ENCODE measurements at places on chromosomes 11 and 22. TPM values are rescaled to one million over a fixed set of nuclear protein-coding genes. Genes with fewer than 3 reads are reported as not detected.

Gene ZC3H12C
- total RNA-seq, result 5.7 TPM

Gene TMPRSS6
- 2.3 TPM for total RNA-seq

Gene IL17RA
- 23.6 TPM for total RNA-seq

Gene MYBPC3
- total RNA-seq, result not detected

Gene MEI1
- 22.3 TPM for total RNA-seq

Gene ST13
- total RNA-seq, result 192 TPM

Gene ADAMTS15
- total RNA-seq, result not detected

Gene EHBP1L1
- 168 TPM for total RNA-seq

Gene DNHD1
- 18.2 TPM for total RNA-seq

Gene SLC22A25
- total RNA-seq, result not detected

Gene CD6
- 411 TPM for total RNA-seq

Gene DERL3
- 18.8 TPM for total RNA-seq

Gene SEC14L6
- not detected for total RNA-seq

Gene ACTN3
- total RNA-seq, result not detected

Gene MFNG
- total RNA-seq, result 214 TPM

- no peak for DNase-seq
These were observed 14.2 kb downstream of the LMO1 start for GRCh38 chr11:8249482-8249881.

- no peak for DNase-seq
These were observed 26.1 kb downstream of the BDNF start for GRCh38 chr11:27673979-27674663.

DNA sequence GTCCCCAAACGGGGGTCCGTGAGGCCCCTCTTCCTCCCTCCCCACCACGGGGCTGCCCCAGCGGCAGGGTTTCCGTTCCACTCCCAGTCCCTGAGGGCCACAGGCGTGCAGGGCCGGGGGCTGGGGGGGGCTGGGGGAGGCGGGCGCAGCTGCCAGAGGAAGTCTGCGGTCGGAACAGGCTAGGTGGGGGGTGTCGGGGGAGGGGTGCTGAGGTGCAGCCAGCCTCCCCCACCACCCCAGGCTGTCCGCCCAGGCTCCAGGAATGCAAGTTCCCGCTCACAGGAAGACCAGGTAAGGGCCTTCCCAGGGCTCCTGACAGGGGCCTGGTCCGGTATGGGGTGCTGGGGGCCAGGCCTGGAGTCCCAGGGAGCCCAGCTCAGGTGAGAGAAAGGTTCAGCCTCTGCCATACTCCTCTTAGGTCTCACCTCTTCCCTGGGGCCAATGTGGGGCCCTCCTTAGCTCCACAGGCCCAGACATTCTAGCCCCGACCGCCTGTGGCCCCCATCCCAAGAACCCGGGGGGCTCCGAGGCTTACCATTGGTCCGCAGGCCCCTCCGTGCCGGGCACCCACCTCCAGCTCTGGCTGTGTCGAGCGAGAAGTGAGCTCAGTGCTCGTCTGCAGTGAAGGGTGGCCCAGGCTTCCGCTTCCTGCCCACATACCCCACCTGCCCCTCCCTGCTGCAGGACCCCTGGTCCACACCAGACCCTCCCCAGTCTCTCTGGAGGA is at the start of gene PTPRCAP:
PTPRCAP (minus strand) TSS at position 601 of the 727 bp plus-strand sequence; CDS start at position 538, 63 bp downstream.
- DNase-seq, result peak; percentile 70

- DNase-seq, result peak; percentile 6
These were observed 60.7 kb downstream of the TTC17 start for GRCh38 chr11:43419460-43419859.

- DNase-seq, result no peak
These were observed 20.9 kb upstream of the P4HA3 start for GRCh38 chr11:74332291-74332690.

GRCh38 chr11:65305501-65306268 is 9.0 kb upstream of the CDC42EP2 start:
- no peak for DNase-seq

- no peak for DNase-seq
These were observed 202.9 kb downstream of the GRIK4 start for GRCh38 chr11:120714438-120714837.

GRCh38 chr22:22022255-22022840 is 39.8 kb upstream of the TOP3B start:
- no peak for DNase-seq

DNA sequence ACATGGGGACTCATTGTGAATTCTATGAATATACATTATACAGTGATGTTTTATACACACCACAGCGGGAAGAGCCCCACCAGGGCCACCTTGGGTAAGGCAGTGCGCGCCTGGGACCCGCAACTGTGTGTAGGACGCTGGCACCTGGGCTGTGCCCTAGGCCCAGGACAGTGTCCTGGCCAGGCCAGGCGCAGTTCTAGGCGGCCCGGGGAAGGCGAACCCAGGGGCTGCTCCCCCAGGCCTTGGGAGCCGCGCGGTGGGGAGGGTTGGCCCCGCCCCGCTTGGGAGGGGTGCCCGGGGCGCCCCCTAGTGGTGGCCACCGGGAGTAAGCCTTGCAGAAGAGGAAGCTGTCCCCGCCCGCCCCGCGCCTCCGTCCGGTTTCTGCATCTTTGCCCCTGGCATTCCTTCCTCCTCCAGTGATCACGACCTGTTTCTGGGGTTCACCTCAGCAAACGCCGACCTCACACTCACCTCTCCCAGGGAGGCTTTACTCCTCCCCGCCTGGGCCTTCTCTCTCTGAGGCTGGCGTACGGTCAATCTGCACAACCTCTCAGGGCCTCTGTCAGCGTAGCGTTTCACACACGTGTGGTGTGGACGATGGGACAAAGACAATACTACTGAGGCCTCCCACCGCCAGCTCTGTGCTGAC is 9.5 kb upstream of the EHD1 start:
- peak; percentile 81 for DNase-seq

DNA sequence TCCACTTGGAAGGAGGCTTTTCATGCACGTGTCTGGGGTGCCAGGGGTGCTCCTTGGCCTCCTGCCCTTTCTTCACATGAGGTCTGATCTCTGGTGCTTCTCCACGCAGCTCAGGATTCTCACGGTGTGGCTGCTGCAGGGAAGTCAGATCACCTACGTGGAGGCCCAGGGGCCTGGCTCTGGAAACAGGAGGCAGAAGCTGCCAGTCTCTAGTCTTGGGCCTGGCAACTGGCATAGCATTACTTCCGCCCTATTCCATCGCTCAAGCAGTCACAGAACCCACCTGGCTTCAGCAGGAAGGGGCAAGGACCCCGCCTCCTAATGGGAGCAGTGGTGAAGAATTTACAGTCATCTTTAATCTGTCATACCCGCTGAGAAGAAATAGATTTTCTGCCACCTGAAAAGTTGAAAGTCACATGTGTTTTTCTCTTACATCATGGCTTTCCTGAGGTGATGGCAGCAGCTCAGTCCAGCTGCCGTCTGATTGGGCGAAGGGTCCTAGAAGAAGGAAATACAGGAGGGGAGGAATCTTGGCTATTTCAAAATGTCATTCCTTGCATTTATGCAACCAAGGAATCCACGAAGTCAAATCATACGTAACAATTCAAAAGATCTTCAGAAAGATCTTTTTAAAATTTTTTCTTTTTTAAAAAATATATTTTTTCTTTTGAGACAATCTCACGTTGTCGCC is 50.1 kb upstream of the DKK3 start:
- DNase-seq, result no peak

DNA sequence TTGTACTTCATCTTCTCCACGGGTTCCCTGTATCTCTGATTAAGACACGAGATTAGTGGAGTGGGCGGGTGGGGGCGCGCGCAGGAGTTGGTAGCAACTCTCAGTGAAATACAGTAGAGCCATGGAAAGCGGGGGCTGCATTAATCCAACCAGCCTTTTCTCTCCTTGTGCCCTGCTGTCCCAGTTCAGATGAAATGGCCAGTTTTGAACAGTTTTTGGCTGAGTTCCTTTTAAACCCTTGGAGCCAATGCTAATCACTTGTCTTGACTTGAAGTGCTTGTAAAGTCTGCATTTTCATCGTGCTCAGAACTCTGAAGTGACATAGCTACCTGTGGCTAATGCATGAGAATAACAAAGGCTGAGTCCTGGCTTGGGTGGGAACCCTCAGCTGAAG is 734 bp upstream of the TMEM123 start:
- no peak for DNase-seq

DNA sequence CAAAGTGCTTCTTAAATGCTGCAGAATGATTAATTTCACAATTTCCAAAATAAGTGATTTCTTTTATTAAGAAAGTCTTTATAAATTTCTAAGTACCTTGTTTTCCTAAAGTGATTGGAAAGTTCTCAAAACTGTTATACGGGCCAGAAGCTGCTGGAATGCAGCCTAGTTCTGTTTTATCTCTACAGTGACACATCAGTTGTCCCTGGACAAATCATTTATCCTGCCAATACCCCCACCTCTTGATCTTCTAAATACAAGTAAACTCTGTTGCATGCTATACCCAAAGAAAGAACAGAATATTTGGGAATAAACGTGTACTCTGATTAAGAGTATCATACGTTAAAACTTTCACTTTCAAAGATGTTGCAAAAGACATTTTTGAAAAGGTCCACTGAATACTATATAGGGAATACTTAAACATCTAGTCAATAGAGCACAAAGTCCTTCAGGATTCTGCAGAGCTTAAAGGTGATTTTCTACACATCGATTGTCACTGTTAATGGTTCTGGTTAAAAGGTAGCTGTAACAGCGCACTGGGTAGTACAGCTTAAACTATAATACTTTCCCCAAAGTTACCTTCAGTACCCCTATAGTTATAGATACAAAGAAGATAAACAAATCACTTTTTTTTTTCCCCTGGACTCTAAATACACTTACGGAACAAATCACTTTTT is 92.1 kb upstream of the APOA1 start:
- DNase-seq, result no peak

- no peak for DNase-seq
These were observed 93.5 kb downstream of the ME3 start for GRCh38 chr11:86578727-86579405.

- DNase-seq, result no peak
These were observed 661 bp upstream of the OLFML1 start for GRCh38 chr11:7484645-7485044.

DNA sequence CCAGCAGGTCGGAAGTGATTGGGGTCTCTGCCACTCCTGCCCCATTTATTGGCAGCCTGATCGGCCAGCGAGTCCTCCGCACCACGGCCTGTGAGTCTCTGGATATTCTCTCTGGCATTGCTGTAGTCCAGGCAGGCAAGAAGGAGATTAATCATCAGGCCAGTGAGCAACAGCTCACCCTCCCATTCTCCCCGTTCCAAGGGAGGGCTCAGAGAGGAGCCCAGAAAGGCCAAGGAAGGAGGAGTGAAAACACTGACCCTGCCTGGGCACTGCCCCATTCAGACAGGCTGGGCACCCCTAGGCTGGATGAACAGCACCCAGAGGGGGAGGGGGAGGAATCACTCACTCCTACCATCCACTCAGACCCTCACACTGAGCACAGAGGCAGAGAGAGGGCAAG is 3.1 kb downstream of the SAA2 start:
- DNase-seq, result no peak

GRCh38 chr11:36342327-36342726 is 46.2 kb downstream of the PRR5L start:
- DNase-seq, result no peak

DNA sequence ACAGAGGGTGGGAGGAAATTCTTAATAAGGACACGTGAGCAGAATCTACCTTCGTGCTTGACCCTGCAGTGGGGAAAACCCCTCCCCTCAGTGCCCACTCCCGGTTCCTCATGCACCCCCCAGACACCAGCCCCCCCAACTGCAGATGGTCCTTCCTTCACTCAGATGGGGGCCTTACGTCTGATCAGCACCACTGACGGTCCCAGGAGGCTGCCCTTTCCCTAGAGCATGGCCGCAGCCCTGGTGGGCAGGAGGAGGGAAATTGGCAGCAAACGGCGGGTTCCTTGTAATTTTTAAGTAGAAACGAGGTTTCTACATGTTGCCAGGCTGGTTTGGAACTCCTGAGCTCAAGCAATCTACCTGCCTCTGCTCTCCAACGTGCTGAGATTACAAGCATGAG is 477.7 kb downstream of the TBC1D22A start:
- DNase-seq, result no peak

- no peak for DNase-seq
These were observed 132.6 kb downstream of the MICAL2 start for GRCh38 chr11:12242966-12243365.

DNA sequence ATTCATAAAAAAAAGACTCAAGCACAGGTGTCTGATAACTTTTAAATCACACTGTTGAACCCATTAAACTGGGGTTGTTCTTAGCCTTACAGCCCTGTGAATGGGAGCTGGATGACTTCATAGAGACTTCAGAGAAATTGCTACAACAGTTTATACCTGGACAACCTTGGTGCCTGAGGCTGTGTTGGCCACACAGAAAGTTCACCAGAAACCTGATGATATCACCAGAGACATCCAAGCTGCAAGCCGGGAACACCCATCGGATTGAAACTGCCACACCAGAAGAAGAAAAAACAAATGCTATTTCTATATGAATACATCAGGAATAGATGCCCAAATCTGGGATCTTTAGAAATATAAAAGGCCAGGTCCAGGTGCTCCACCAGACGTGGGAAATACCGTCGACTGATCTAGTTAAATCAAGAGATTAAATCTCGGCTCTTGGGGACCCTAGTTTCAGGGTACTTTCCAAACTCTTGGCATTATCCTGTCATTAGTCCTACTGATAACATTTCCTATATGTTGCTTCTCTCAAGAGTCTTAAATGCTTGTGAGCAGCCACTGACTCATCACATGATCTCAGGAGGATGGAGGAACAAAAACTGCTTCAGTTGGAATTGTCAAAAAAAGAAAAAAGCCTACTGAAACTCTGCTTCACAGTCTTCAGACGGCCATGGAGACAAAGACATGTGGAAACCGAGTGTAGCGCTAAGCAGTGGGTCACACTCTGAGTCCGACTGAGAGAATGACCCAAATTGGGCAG is 28.6 kb upstream of the APOL5 start:
- no peak for DNase-seq

GRCh38 chr11:59761993-59762392 is 6.8 kb downstream of the STX3 start:
- no peak for DNase-seq

GRCh38 chr11:5226732-5227310 is at the start of gene HBB:
Gene HBB, minus strand, starts transcription at chr11:5227071. Its CDS starts 50 bp downstream, at chr11:5227021.
- no peak for DNase-seq

- no peak for DNase-seq
These were observed 80.6 kb upstream of the CARD18 start for GRCh38 chr11:105220121-105220520.

DNA sequence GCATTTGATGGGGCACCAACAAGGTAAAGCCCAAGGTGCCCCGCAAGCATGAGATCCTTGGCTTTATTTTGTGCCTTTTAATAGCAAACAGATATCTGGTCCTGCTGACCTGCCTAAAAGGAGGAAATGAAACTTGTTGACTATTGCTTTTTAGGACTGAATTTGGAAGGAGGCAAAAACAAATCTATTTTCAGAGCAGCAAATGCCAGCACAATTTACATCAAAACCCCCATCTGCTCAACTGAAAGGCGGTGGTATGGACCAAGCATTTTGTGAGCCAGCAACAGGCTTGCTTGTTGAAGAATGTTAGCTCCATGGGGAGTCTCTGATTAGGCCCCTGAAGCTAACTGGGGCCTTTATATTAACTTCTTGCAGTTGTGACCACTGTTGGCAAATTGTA is 192.6 kb upstream of the E2F8 start:
- DNase-seq, result no peak

- no peak for DNase-seq
These were observed 37.4 kb downstream of the CEP57 start for GRCh38 chr11:95827696-95828095.

GRCh38 chr11:84740050-84740449 is 887.1 kb downstream of the DLG2 start:
- no peak for DNase-seq

- DNase-seq, result no peak
These were observed 17.6 kb downstream of the BLID start for GRCh38 chr11:122098261-122098980.

- DNase-seq, result no peak
These were observed 6.8 kb downstream of the TRPM5 start for GRCh38 chr11:2437516-2437915.

GRCh38 chr11:2673250-2673610 is 26.6 kb downstream of the KCNQ1OT1 start:
- no peak for DNase-seq

All from activated T-helper 1 cell treated with anti-CD3 and anti-CD28 coated beads, Interleukin-12 subunit alpha, Interleukin-12 subunit beta, Interleukin-2, Interleukin-4 antibody, amounts not matched to agents 30 ng/mL and 10 ng/mL and 1 ng/mL, durations not matched to agents 14 hours and 24 hours and 36 hours (primary cell).